ENCODE measurements at places on chromosomes 3 and 15.

GRCh38 chr3:123285066-123285465 lies 83.3 kb downstream of the SEC22A start:
- DNase-seq, result no peak

GRCh38 chr15:85133709-85134108 lies 152.1 kb downstream of the PDE8A start:
- DNase-seq, result no peak

DNA sequence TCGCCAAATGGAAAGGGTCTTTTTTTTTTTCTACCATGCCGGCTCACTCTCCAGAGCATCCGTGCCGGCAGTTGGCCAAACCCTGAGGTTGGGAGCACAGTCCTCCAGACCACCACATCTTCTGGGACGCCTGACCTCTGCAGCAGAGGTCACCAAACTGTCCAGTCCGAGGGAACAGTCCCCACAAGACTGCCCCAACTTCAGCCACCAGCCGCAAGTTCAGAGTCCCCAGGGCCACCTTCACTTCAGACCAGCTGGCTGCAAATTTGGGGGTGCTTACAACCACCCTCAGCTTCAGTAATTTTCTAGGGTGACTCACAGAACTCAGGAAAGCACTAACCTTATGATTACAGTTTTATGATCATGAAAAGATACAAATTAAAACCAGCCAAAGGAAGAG lies 28.9 kb downstream of the PLA2G4D start:
- no peak for DNase-seq

- peak; percentile 62 for DNase-seq
Observed at GRCh38 chr15:66472176-66472999, 25.2 kb downstream of the SNAPC5 start.

DNA sequence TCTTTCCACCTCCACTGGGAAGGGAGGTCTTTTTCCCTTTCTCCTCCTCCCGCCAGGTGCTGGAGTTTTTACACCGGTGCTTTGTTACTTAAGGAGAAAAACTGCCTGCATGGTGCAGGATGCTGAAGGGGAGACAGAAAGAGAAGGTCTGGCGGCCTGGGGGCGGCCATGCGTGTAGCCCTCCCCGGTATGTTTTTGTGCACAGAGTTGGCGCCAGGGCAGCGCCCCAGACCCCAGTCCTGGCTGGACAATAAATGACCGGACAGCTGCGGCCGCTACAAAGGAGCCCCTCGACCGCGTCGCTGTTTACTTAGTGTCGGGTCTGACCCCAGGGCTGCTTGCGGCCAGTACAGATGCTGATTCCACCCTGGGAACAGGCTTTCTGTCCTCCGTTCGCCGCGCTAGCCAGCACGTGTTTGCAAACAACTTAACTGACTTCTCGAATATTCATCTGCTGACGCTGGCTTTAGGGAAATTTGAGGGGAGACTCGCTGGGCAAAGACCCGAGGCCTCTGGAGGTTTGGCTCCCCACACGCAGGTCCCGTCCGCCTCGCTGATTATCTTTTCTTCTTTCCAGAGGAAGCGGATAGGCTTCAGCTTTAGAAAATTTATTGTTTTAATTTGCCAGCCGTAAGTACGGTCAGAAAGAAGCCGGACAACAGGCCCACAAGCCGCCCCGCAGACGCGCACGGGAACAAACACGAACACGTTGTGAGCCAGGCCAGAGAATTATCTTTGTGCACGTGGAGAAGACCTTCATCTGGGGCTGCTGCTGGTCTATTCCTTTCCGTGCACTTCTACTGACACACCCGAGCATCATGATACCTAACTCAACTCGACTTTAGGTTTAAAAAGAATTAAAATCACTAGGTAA lies 46.9 kb downstream of the ZIC4 start:
- no peak for DNase-seq

DNA sequence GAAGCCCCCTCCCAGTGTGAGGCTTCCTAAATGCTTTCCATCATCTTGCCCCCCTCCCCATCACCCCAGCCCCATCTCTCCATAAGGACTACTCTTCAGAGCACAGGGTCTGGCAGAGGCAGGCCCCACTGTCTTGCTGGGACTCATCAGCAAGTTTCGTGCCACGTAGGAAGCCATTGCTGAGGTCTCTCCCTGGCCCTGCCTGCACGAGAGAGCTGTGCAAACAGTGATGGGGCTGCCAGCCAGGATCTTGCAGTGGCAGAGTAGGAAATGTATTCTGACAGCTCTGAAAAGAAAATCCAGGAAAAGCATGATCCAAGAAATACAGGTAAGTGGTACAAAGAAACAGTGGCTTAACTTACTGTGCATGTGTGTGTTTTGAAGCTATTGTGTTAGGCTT lies 22.6 kb downstream of the ISL2 start:
- DNase-seq, result no peak

GRCh38 chr3:72177075-72178050 lies 392.4 kb upstream of the PROK2 start:
- DNase-seq, result peak; percentile 52

DNA sequence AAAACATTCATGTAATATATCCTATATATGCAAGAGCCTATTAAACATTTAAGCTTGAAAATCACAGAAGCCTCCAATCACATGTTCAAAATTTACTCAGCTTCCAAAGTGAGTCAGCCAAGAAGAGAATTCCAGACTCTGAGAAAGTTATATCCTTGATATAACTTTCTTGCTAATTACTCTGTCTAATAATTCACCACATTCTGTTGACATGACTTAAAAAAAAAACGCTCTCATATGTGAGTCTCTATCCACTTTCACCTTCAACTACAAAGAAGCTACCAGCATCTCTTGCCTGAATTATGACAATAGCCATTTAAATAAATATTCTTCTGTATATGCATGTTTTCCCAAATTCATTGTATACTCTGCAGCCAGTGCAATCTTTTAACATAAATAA lies 1116.3 kb upstream of the CADM2 start:
- no peak for DNase-seq

- no peak for DNase-seq
Observed at GRCh38 chr3:173708191-173708590, 310.6 kb downstream of the NLGN1 start.

DNA sequence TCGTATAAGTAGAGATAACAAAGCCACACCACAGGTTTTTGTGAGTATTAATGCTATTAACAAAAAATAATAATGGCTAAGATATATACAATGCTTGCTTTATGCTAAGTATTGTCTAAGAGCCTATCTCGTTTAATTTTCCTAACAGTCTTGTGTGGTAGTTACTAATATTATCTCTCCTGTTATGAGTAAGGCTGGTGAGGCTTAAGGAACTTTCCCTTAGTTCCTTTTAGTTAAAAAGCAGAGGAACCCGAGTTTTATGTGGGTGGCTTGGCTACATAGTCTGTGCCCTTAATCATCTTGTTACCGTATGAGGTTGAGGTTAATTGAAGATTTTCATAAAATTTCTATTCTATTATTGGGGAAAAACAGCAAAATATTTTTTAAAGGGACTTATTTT lies 218.4 kb downstream of the SOX2 start:
- DNase-seq, result no peak

GRCh38 chr3:128597900-128598299 lies 52.7 kb downstream of the RPN1 start:
- no peak for DNase-seq

- no peak for DNase-seq
Observed at GRCh38 chr3:25587094-25587493, 77.6 kb downstream of the TOP2B start.

GRCh38 chr3:141530415-141530768 lies 43.6 kb downstream of the RASA2 start:
- peak; percentile 2 for DNase-seq

- no peak for DNase-seq
Observed at GRCh38 chr3:115685097-115685496, 61.8 kb downstream of the GAP43 start.

DNA sequence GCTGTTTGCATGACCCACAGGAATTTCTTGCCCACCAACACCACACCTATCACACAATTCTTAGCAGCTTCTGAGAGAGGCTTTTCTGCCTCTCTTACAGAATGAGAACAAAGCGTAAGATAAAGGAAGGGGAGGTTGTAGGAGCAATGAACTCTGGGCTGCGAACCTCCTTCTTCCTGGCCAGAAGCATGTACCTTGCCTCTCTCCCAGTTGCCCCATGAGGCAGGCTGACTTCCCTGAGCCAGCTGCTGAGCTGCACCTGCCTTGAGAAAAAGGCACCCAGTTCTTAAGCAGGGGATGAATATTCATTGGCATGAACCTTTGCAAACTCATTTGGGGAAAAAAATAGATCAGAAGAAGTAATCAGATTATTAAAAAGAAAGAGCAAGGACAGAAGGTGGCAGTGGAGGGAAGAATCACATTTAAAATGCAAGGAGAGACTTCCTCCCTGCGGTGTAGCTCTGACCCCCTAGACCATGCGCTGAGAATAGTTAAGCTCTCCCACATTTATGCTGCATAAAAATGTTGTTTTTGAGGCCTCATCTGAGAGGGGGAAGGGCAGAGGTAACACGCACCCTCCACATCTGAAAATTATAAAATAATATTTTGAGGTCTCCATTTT lies 304.8 kb downstream of the EPHB1 start:
- no peak for DNase-seq

- DNase-seq, result no peak
Observed at GRCh38 chr3:51681453-51681852, 10.4 kb downstream of the TEX264 start.

GRCh38 chr3:13853978-13854296 lies 25.9 kb downstream of the WNT7A start:
- no peak for DNase-seq

DNA sequence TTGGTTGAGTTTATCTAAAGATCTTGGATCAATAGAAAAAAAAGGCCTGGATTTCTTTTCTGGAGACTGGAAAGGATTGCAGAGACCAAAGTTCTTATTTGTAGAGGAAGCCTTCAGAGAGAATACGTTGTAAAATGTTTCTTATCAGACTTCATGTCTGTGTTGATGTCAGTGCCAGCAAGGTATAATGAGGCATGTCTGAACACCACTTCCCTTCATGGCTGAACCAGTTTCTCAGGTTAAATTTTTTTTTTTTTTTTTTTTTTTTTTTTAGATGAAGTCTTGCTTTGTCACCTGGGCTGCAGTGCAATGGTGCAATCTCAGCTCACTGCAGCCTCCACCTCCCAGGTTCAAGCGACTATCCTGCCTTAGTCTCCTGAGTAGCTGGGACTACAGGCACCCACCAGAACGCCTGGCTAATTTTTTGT lies 17.8 kb upstream of the ZNF774 start:
- no peak for DNase-seq

- no peak for DNase-seq
Observed at GRCh38 chr3:4850211-4850927, 128.9 kb upstream of the BHLHE40 start.

DNA sequence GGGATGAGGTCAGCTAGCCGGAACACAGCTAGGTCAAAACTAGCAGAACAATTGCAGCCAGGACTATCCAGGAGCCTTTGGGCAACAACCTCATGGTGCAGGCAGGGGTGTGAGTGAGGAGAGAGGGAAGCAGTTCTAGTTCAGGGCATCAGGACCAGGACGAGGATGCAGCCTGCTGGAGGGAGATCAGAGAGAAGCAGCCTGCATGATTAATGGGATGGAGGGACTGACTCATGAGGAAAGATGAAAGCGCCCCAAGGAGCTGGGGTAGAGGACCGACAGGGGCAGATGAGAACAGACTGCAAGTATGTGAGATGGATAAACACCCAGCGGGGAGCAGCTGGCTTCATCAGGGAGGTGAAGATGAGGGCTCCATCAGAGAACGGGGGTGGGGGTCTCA lies 37.9 kb upstream of the LRTM1 start:
- DNase-seq, result no peak

DNA sequence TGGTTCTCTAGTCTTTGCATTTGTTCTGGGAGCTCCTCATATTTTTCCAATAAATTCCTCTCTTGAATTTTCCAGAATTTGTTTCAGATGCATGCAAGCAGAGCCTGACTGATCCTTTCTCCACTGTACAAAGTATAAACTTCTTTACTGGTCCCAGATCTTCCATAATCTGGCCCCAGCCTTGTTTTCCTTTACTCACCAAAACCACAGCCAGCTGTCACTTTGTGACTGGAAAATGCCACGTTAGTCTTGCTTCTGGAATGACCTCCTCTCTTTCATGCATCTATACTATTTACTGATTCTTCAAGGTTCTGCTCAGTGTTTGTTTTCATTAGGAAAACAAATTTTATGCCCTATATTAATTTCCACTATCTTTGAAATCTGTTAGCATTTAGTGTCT lies 60.4 kb upstream of the SPPL2A start:
- no peak for DNase-seq

GRCh38 chr3:12991861-12992281 lies 81.4 kb downstream of the IQSEC1 start:
- DNase-seq, result no peak

DNA sequence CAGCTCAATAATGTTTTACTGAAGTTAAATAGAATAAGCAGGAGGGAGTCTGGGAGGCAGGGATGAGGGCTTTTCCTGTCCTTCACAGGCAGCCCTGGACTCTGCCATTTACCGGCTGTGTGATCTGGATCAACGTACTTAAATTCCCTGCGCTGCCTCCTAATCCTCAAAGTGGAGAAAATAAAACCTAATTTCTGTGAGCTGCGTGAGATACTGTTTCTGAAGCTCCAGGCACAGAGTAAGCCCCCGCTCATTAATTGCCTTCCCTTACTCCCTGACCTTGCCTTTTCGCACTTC lies 278 bp upstream of the PDIA5 start:
- no peak for DNase-seq
